Left renal cortex interstitium (tissue), 4 donors: ENCODE measurements at places on chromosomes 1 and 21. TPM values are rescaled to one million over a fixed set of nuclear protein-coding genes. Genes with fewer than 3 reads are reported as not detected.

The HJV gene
- not detected for polyA plus RNA-seq

The ZNF672 gene
- 20.1 TPM for polyA plus RNA-seq

The HRNR gene
- 0.25 TPM for polyA plus RNA-seq

The IQCC gene
- 10.7 TPM for polyA plus RNA-seq

The SLC25A34 gene
- 4.1 TPM for polyA plus RNA-seq

The DEPDC1 gene
- polyA plus RNA-seq, result 14.2 TPM

The SYCP1 gene
- 0.10 TPM for polyA plus RNA-seq

The PRRC2C gene
- polyA plus RNA-seq, result 94.5 TPM

The COL8A2 gene
- polyA plus RNA-seq, result 1.6 TPM

The ADORA1 gene
- polyA plus RNA-seq, result 5.8 TPM

The SYT11 gene
- 19.6 TPM for polyA plus RNA-seq

The EXTL1 gene
- 2.4 TPM for polyA plus RNA-seq

The FAM151A gene
- 38.9 TPM for polyA plus RNA-seq

The ECM1 gene
- 15.8 TPM for polyA plus RNA-seq
